ENCODE measurements at places on chromosomes 5 and 9. TPM values are rescaled to one million over a fixed set of nuclear protein-coding genes. Genes with fewer than 3 reads are reported as not detected.

DOK3 gene
- 3.3 TPM for total RNA-seq

FOXD4L4 gene
- total RNA-seq, result not detected

LVRN gene
- total RNA-seq, result 0.14 TPM

PTPRD gene
- total RNA-seq, result 15.6 TPM

PCDHGB3 gene
- total RNA-seq, result 6.3 TPM

NFX1 gene
- 31.4 TPM for total RNA-seq

TESK1 gene
- total RNA-seq, result 25.4 TPM

KIF12 gene
- total RNA-seq, result not detected

NR5A1 gene
- not detected for total RNA-seq

ARHGEF28 gene
- 2.1 TPM for total RNA-seq

CLIC3 gene
- 1.6 TPM for total RNA-seq

PCDHA1 gene
- total RNA-seq, result not detected

NIM1K gene
- total RNA-seq, result 0.25 TPM

KLHL3 gene
- 26.3 TPM for total RNA-seq

GMCL2 gene
- total RNA-seq, result not detected

STING1 gene
- total RNA-seq, result 55.3 TPM

HMMR gene
- total RNA-seq, result 0.91 TPM

SHOC1 gene
- total RNA-seq, result not detected
